ENCODE measurements at places on chromosomes 7 and 10. TPM values are rescaled to one million over a fixed set of nuclear protein-coding genes. Genes with fewer than 3 reads are reported as not detected.
A peak's percentile ranks its signal among the peaks of the same experiment; 100 is the strongest.

DNA sequence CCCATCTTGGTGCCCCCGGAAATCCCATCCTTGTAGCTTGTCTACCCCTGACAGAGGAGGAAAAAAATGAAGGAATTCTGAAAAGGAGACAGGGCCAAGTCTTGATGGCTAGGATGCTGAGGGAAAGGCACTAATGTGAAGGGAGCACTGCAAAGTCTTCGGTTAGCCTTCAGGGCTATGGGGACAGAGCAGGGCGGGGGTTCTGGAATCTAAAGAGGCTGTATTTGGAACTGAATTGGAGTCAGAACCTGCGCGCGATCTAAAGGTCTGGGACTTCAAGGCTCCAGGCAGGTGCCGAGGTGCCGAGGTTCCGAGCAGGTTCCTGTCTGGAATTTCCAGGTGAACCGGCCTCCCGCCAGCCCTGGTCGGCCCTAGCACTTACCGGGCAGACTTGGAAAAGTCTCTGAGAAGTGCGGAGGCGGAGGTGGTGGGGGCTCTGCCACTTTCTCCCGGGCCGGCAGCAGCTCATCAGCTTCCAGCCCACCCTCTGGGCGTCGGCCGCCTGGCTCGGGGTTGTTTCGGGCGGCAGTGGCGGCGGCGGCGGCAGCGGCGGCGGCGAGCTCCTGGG is 781 bp downstream of the GBX1 start:
- no peak overlapping the region for H3K27ac ChIP-seq
- peaks cover 19% of the 10 kb centered on the region for H3K4me1 ChIP-seq
- no peak for DNase-seq
- no peaks in the 10 kb centered on the region for H3K36me3 ChIP-seq
- peak overlapping the region; percentile 33 for H3K4me3 ChIP-seq

Gene ACHE
- polyA plus RNA-seq = 4.5 TPM

DNA sequence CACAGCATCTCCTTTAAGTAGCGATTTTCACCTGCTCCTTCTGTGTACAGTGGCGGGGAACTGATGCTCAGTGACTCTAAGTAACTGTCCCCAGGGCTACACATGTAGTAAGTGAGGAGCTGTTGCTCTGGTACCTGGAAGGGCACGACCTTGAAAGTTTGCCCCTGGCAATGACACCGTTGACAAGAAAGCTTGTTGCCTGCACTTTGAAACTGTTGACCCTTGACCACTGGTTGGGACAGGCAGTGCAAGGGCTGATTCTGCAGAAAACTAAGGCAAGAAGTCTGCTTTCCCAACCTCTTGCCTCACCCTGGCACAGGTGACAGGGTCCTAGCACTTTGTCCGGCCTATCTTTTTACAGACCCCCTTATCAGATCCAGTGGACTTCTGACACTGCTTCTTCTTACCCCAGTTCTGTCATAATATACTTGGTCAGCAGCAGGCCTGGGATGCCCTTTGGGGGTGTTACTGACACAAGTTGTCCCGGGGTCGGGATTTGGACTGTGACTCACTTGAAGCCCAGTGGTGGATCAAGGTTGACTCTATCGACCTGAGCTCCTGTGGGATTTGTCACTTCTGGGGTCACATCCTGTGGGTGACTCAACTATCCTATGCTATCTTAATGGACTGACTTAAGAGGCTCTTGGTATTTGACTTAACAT is 5.8 kb downstream of the ACSL5 start:
- peaks cover 15% of the 10 kb centered on the region for H3K36me3 ChIP-seq
- H3K4me1 ChIP-seq = peaks cover 11% of the 10 kb centered on the region
- no peak overlapping the region for H3K4me3 ChIP-seq
- H3K27me3 ChIP-seq = no peaks in the 10 kb centered on the region
- DNase-seq = no peak

GRCh38 chr10:15370856-15371701 is at the start of gene FAM171A1:
TSS of gene FAM171A1 (minus strand) at chr10:15371289. CDS start at chr10:15371052, 237 bp downstream.
- H3K4me1 ChIP-seq = peaks cover 14% of the 10 kb centered on the region
- peak; percentile 65 for DNase-seq
- H3K27me3 ChIP-seq = no peaks in the 10 kb centered on the region

All from left lung (tissue), 14 donors.